DMS79 treated with DMSO at 0.1 percent for 48 hours (cell line): ENCODE measurements at places on chromosomes 1 and 21.

GRCh38 chr1:19529664-19530063 is 44.3 kb upstream of the CAPZB start:
- DNase-seq, result no peak

GRCh38 chr1:12159816-12160215 is 7.0 kb upstream of the TNFRSF1B start:
- DNase-seq, result no peak

DNA sequence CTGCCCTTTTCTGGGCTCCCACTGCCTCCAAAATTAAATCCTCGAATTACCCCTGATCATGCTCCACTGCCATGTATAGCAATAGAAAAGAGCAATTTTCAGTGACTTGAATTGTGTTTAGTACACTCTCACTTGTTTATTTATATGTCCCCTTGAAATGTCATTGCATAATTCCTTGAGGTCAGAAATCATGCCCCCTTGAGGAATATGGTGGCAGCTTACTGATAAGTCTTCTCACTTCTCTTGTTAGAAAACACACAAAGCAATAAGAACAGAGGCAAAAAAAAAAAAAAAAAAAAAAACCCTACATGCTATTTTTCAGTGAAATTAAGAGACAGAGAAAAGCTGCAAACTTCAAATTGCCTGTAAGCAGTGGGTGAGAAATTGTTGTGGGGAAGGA is 37.5 kb downstream of the GPR88 start:
- DNase-seq, result no peak

DNA sequence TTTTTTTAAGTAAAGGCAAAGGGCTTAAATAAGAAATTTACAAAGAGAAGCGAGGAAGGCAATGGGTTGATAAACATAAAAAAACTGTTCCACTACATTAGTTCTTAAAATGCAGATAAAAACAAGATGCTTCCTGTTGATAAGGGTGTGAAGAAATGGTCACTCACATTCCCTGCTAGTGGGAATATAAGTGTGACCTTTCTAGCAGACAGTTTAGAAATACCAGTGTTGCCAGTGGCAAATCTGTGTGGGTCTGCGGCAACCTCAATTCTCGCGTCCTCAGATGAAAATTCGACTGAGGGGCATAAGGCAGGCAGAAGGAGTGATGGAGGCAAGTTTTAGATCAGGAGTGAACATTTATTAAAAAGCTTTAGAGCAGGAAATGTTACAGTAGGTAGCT is 151.1 kb downstream of the NTNG1 start:
- DNase-seq, result no peak

DNA sequence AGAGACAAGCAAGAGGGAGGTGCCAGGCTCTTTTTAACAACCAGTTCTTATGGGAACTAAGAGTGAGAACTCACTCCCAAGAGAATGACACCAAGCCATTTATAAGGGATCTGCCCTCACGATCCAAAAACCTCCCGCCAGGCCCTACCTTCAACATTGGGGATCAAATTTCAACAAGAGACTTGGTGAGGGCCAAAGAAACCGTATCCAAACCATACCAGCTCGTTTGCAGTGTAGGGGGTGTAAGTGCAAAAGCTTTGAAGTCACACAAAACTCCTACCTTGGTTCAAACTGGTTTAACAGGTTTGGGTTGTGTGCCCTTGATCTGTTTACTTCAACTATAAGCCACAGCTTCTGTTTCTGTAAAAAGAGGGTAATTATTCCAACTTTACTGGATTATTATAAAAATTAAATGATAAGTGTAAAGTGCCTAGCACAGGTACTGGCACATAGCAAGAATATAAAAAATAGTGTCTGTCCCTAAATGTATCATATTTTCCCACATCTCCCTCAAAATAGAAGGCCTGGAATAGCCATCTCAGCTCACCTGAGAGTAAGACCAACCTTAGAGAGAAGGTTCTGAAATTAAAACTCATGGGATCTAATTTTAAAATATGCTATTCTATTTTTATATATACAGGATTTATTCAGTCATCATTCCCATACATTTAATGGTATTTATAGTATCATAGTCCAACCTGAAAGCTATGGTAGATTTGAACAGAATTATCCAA is 7.0 kb upstream of the USP25 start:
- no peak for DNase-seq

- DNase-seq, result no peak
Observed at GRCh38 chr1:229208481-229208880, 62.4 kb upstream of the RAB4A start.

DNA sequence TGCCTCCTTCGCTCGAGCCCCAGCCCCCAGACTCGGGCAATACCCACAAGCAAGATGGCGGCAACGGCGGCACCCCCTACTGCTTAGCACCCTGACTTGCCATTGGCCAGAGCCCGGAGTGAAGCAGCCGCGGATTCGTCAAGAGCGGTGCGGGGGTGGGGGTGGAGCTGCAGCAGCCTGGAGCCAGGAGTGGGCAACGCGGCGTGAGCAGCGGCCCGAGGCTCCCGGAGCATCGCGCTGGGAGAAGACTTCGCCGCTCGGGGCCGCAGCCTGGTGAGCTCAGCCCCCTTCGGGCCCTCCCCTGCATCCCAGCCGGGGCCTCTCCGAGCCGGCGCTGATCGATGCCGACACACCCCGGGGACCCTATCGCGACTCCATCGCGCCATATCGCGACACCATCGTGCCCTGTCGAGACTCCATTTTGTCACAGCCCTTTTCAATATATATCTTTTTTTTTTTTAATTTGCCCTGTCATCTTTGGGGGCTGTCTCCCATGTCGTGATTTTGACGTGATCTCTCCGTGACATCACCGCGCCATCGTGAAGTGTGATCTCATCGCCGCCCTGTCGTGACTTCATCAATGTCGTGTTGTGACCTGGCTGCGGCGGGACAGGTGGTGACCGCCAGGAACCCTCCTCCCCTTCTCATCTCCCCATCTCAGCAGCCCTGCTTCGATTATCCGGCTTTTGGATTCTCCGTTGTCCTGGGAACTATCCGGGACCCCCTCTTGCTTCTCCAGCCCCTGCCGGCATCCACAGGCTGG is at the start of gene NCDN:
TSS of gene NCDN (plus strand) at position 189 of the 763 bp plus-strand sequence. CDS start at position 581, 392 bp downstream.
- peak; percentile 97 for DNase-seq

DNA sequence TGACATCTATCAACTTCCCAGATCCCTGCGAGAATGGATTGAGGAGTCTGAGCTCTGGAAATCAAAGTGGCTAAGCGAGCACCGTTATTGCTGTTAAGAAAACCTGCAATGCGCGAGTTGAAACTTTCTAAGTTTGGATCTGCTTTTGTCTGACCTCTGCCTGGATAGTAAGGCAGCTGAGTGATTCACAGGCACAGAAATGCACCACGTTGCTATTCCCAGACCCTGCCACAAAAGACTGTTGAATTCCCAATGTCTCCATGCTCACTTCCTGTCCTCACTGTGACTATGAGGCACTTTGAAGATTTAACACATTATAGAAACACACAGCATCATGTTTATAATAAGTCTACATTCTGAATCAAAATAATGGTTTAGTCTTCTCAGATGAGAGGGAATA is 27.1 kb upstream of the CNIH3 start:
- DNase-seq, result no peak

DNA sequence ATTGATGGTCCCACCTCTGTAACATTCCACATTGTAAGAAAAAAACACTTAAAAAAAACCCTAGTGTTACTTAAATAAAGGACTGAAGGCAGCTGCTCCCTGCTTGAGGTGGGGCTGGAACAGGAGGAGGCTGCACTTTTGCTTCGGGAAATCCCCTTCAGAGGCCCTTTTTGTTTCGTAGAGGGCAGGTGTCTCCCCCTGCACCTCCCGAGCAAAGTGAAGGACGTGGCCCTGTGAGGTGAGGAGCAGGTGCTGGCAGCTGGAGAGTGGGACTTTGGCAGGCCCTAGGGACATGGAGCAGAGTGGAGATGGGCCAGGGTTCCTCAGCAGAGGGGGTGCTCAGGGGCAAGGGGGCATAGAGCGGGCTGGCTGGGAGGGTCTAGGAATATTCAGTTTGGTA is 33.4 kb upstream of the WNT4 start:
- DNase-seq, result peak; percentile 87

DNA sequence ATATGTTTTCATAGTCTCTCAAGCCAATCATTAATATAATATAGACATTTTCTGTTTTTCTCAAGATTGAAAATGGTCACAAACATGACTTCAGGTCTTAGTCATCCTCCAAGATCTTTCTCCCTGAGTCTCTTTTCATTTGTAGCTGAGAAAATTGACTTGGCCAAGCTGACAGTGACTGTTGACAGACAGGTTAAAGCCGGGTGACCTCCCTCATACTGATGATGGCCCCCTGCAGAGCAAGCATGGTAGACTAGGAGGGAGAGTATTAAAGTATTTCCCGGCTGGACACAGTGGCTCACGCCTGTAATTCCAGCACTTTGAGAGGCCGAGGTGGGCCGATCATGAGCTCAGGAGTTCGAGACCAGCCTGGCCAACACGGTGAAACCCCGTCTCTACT is 6.8 kb upstream of the KIAA1614 start:
- no peak for DNase-seq

GRCh38 chr21:45132841-45133573 is 58.6 kb downstream of the ADARB1 start:
- no peak for DNase-seq

- no peak for DNase-seq
Observed at GRCh38 chr1:245686006-245686405, 531.2 kb downstream of the KIF26B start.

GRCh38 chr1:156896490-156897033 is 3.0 kb downstream of the PEAR1 start:
- no peak for DNase-seq

GRCh38 chr21:16873176-16873575 is 639.7 kb upstream of the CXADR start:
- no peak for DNase-seq

- DNase-seq, result peak; percentile 94
Observed at GRCh38 chr1:40711465-40712404, 20.2 kb downstream of the NFYC start.

DNA sequence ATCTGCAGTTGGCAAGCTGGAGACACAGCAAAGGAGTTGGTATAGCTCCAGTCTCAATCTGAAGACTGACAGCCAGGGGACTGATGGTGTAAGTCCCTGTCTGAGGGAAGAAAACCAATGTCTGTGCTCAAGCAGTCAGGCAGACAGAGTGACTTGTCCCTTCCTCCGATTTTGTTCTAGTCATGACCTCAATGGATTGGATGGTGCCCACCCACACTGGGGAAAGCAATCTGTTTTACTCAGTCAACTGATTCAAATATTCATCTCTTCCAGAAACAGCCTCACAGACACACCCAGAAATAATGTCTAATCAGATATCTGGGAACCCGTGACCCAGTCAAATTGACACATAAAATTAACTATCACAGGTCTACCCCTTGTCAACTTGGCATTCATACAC is 11.9 kb upstream of the MRPL39 start:
- DNase-seq, result no peak

- DNase-seq, result no peak
Observed at GRCh38 chr1:53850082-53850673, 12.1 kb upstream of the NDC1 start.

- no peak for DNase-seq
Observed at GRCh38 chr1:119467857-119468668, 38.9 kb upstream of the HSD3B1 start.

DNA sequence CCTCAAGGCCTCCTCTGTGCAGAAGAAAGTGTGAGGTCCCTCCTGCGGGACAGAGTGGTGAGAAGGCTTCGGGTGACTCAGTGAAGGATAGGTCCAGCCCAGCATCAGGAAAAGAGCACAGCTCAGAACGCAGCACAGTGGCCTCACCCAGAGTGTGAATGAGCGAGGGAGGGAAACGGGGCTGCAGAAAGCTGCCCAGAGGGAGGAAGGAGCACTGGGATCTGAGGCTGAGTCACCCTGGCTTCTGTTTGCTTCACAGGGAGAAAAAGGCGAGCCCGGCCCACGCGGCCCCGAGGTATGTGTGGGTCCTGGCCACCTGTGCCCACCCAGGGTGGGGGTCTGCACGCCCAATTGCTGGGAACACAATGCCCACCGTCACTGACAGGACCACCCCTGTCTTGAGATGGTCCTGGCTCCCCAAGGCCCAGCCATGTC is 24.3 kb downstream of the COL6A2 start:
- no peak for DNase-seq

DNA sequence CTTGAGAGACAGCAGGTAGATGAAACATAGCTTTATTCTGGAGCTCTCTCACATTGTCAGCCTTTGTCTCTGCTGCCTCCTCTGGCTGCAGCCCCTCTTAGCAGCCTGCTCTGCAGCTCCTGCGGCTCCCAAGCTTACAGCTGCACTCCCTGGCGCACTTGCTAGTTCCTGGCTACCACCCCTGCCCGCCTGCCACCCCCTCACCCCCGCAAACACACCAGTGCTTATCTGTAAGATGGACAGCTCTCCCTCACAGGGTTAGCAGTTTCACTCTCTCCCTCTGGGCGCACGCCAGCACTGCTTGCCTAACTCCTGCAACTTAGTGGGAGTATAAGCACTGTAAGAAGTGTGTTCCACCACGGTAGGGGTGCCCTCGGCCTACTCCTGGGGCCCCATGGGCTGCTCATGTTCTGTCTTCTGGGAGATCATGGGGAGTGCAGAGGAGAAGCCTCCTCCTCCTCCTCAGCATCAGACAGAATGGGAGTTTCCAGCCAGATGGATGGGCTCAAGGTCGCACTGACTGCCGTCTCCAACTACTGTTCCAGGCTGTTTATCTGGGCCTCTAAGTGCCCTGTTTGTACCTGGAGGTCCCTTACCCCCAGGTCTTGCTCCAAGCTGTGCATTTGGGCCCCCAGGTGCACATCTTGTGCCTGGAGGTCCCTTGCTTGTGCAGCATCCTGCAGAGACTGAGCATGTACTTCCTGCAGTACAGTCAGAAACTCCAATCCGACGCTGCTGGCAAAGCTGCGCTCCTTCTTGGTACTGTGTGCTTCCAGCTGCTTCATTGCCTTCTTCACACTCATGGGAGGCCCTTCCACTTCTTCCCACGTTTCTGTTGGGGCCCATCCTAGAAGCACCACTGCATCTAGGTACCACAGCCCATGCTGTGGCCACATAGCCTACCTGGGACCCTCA is 1388.1 kb downstream of the AMY1C start:
- DNase-seq, result no peak

DNA sequence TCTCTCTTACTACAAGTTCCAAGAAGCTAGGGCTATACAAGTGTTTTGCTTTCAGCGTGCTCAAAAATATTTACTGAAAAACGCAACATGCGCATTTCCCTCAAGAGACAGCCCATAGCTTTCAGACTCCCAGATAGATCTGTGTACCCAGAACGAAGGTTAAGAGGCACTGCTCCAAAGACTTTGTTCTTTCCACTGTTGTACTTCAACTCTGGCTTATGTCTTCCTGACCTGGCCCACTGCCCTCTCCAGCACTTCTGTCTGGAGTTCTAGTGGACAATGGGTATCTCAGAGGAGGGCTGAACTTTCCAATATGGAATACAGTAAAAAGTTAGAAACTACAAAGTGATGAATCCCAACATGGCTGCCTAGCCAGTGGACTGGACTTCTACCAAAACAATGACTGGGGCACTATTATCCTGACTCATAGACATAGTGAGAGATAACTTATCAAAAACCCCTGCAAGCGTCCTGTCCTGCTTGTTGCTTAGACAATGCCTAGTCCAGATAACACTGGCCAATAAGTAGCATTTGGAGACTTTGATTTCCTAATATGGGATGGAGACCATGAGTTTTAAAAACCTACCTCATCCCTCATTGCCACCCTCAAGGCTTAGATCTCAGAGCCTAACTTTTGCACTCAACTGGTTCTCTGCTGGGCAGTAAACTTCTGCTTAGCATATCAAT is 8.8 kb upstream of the ADAR start:
- no peak for DNase-seq

GRCh38 chr1:23221107-23221506 is 3.8 kb upstream of the HTR1D start:
- no peak for DNase-seq
